ENCODE measurements at places on chromosomes 11 and 22.

GRCh38 chr22:29143941-29144785, 61.5 kb upstream of the EMID1 start:
- no peak for DNase-seq

DNA sequence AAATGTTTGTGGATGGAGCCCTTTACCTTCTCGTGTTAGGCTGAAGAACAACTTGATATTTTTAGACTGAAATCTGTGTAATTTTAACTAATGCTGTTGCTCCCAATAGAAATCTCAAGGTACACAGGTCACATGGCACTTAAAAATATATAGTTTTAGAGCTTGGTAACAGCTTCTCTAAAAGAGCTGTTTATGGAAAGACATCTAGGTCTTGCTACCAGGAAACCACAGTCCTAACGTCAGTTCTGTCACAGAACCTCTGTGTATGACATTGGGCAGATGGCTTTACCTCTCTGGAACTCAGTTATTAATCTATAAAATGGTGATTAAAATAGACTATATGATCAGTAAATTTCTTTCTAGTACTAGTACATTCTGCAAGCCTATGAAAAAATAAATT, 35.4 kb downstream of the PAK1 start:
- no peak for DNase-seq

GRCh38 chr11:128662076-128662475, 31.8 kb upstream of the FLI1 start:
- DNase-seq = no peak

GRCh38 chr22:44201665-44202064, 20.9 kb downstream of the PARVG start:
- DNase-seq = no peak

- DNase-seq = no peak
These were observed 68.2 kb downstream of the FBXO7 start for GRCh38 chr22:32542677-32543357.

GRCh38 chr11:67449116-67449844, 3.2 kb downstream of the GPR152 start:
- DNase-seq = no peak

DNA sequence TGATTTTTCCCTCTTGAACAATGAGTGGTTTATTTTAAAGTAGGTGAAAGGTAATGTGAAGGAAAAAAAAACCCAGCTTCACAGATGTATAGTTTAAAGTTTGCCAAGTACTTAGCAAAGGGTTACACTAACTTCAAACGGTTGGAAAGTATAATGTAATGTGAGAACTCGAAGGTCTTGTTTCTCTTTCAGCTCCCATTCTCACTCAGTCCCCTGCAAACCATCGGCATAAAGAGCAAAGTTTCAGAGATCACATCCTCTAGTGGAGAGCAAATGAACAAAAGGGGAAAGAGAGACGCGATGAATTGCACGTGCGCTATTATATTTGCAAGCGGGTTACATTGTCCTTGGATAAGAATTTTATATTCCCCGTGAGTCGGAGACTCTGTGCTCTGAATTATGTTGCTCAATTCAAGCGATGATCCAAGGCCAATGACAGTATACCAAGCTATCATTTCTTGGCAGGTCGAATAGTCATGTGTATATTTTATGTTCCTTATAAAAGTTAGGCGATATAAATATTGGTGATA, 37.6 kb upstream of the BIRC3 start:
- peak; percentile 67 for DNase-seq

- no peak for DNase-seq
These were observed 43.9 kb downstream of the BBOX1 start for GRCh38 chr11:27084518-27084917.

DNA sequence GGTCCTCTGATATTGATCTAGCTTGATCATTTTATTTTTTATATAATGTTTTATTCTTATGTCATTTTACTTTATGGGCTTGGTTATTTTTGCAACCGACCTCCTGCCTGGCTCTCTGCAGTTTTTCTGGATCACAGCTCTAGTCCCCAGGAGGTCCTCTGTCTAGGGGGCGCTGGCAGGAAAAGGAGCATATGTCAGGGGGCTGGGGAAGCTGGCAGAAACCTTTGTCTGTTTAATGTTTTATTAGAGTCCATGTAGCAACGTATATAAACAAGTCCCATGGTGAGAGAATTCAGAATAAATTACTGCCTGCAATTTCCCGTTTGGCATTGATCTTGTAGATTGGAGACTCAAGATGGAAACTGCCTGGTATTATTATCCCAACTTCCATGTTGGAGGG, 133.5 kb upstream of the ZBED5 start:
- no peak for DNase-seq

- no peak for DNase-seq
These were observed 1917.5 kb downstream of the LRRC4C start for GRCh38 chr11:39541945-39542351.

GRCh38 chr11:28674433-28675103, 566.4 kb downstream of the METTL15 start:
- DNase-seq = no peak

- no peak for DNase-seq
These were observed 52.3 kb downstream of the SIK3 start for GRCh38 chr11:117045956-117046355.

DNA sequence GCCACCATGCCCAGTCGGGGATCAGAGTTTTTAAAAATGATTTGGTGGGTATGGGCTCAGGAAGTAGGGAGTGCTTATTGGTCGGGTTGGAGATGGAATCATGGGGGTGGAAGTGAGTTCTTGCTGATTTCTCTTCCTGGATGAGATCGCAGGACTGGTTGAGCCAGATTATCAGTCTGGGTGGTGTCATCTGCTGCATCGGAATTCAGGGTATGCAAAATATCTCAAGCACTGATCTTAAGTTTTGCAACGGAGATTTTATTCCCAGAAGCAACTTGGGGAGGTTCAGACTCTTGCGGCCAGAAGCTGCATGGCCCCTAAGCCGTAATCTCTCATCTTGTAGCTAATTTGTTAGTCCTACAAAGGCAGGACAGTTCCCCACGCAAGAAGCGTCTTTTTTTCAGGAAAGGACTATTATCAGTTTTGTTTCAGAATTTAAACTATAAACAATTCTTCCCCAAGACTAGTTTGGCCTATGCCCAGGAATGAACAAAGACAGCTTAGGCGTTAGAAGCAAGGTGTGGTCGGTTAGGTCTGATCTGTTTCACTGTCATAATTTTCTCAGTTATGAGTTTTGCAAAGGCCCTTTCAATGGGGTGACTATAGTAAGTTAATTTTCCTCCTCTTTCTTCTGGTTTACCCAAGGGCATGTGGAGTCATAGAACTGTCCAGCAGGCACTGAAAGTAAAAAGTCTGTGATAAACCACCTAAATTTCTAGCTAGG, 1.4 kb upstream of the PIWIL3 start:
- no peak for DNase-seq

GRCh38 chr11:2585566-2586086, 114.2 kb downstream of the KCNQ1OT1 start:
- DNase-seq = no peak

- no peak for DNase-seq
These were observed 5.9 kb upstream of the B3GAT3 start for GRCh38 chr11:62627713-62628112.

DNA sequence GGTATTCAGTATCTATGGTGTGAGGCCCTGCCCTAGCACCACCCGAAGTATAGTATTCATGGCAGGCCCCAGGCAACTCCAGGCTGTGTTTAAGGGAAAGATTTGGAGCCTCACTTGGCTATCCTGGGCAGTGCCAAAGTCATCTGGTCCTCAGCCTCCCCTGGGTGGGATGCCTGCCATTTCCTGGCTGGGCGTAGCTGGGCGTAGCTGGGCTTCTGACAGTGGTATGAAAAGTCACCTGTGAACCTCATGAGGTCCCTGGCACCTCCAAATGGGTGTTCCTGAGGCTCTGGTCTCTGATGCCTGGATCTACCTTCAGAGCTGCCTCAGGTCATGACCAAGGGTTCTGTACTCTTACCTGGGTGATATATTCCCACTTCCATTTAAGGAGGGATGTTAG, 113.0 kb upstream of the PARVA start:
- DNase-seq = no peak

DNA sequence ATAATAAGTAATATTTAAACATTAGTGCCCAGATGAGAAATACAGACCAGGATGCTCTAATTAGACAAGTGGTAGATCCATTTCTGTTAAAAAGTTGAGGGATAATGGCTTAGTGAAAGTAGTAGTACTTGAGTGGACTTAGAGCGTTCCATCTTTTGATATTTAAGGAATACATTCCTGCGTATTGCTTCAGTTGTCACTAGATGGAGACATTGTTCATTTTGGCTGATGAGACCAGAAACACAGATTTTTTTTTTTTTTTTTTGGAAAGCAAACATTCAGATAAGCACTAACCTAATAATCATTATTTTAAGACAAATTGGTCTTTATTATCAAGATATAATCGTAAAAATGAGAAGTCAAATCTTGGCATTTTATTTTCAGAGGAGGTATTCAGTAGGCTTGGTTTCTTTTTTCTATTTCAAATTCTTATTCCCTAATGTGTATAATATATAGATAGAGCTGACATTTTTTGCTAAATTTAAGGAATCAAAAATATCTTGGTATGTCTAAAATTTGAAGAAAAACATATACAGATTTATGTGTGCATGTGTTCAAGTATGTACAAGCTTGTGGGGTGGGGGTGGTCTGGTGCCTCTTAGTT, 92.9 kb downstream of the DYNC2H1 start:
- peak; percentile 34 for DNase-seq

- no peak for DNase-seq
These were observed 45.3 kb upstream of the PPARA start for GRCh38 chr22:46104881-46105493.

- no peak for DNase-seq
These were observed 124.3 kb upstream of the RASSF10 start for GRCh38 chr11:12884751-12885318.

- DNase-seq = no peak
These were observed 52.2 kb downstream of the NFAM1 start for GRCh38 chr22:42379966-42380537.

DNA sequence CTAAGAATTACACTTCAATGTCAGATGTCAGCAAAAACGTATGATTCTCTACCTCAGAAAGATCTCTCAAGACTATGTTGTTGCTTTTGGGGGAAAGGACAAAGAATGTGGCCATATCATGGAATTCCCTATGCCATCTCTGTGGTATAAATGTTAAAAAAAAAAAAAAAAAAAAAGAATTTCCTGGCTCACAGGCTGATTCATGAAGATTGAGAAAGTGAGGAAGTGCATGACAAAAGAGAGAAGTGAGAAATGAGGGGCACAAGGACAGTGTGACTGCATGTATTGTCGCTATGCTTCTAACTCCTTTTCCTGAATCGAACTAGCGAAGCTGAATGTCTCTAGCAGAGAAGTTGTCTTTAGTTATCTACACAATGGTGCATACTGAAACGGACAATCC, 80.6 kb upstream of the CARD18 start:
- DNase-seq = no peak

GRCh38 chr22:50315289-50316113, 8.1 kb upstream of the PLXNB2 start:
- DNase-seq = no peak

DNA sequence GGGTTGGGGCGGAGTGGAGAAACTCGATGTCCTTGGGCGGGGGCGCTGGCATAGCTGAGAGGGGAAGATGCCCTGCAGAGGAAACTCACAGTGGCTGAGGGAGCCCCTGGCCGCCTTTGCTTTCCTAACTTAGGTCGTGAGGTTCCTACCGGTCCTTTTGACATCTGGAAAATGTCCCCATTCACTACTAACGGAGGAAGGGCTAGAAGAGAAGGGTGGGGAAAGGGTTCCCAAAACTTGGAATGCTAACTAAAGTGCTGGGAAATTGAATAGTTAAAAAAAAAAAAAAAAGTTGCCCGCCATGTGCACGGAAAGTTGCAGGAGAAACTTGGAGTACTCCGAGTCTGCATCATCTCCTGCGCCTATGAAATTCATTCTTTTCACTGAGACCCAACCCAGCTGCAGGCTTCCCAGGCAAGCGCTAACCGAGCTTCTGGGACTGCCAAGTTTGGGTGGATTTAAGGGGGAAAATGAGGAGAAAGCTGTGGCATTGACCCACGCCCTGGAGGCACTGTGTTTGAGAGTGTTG, 796 bp downstream of the TIMP3 start:
- no peak for DNase-seq
